ENCODE measurements at places on chromosomes 16 and 17.
A peak's percentile ranks its signal among the peaks of the same experiment; 100 is the strongest.

DNA sequence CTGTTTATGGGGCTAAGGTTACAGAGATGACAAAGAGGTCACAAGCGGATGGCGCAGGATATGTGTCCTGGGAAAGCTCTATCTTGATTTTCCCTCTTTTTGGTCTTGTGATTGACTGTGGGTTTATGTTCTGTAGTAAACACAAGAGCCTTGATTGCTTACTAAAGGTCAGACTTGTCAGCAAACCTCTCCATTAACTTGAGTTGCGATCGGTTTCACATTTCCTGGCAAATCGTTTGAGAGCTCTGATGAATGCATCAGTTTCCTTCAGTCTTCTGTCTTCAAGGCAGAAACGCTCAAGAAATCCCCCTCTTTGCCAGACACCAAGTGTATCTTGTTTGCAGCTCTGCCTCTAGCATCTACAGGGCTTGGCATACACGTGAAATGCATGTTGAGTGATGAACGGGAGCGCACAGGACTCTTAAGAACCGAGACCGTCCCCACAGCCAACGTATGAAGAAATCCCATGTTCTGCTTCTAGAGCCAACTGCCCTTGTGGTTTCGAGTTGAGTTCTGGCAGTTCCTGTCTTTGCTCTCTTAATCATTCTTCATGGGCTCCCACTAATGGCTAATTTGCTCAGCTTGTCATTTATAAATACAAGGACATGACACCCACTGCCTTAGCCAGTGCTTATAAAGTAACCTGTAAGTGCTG, 143.3 kb downstream of the PITPNC1 start:
- peak overlapping the region; percentile 43 for H3K4me3 ChIP-seq
- H3K27ac ChIP-seq = peak overlapping the region; percentile 4
- H3K36me3 ChIP-seq = no peaks in the 10 kb centered on the region
- DNase-seq = no peak

DNA sequence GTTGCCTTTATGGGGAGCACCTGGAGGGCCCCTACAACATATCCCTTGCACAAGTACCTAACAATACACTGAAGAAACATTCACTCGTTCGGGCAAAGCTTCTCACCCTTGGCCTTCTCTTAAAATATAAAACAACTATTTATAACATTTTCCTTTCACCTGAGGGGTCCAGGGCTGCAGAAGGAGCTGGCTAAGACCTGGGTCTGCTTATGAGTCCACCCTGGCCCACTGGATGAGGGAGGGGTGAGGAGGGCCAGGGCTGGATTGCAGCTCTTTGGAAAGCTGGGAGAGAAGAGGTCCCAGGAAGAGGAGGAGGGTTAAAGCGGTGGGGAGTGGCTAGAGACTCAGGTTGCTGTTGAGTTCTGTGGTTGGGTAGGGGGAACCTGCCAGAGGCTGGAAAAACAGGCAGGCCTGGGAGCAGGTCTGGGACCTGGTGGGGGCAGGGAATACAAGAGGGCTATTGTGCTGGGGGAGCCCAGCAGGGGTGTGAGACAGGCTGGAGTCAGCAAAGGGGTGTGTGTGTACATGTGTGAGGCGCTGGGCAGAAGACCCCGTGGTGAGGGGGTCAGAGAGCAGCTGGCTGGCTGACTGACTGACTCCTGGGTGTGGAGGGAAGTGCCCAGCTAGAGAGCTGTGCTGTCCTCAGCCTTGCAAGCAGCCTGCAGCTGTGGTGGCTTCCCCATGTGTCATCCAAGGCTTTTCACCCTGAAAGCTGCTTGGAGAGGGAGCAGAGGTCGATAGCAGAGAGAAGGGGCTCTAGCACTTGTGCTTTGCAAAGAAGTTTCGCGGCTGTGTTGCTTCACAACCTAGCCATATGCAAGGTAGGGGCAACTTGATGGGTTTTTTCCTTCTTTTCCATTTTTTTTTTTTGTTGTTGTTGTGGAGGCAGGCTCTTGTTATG, 10.2 kb upstream of the MRC2 start:
- H3K27ac ChIP-seq = peak overlapping the region; percentile 77
- peaks cover 3% of the 10 kb centered on the region for H3K36me3 ChIP-seq
- H3K4me1 ChIP-seq = peaks cover 3% of the 10 kb centered on the region
- no peak for DNase-seq
- no peak overlapping the region for H3K4me3 ChIP-seq

DNA sequence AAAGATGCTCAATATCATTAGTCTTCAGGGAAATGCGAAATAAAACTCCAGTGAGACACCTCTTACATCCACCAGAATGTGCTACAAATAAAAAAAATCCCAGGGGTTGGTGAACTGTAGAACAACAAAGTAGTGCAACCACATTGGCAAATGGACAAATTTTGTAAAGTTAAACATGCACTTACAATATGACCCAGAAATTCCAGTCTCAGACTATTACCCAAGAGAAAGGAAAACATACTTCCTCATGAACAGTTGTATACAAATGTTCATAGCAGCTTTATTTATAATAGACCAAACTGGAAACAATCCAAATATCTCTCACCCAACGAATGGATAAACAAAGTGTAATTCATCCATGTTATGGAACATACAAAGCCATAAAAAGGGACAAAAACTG, 239.5 kb downstream of the ABCC12 start:
- H3K27me3 ChIP-seq = peaks cover 11% of the 10 kb centered on the region
- no peak overlapping the region for H3K4me3 ChIP-seq
- no peak overlapping the region for H3K27ac ChIP-seq
- DNase-seq = no peak

DNA sequence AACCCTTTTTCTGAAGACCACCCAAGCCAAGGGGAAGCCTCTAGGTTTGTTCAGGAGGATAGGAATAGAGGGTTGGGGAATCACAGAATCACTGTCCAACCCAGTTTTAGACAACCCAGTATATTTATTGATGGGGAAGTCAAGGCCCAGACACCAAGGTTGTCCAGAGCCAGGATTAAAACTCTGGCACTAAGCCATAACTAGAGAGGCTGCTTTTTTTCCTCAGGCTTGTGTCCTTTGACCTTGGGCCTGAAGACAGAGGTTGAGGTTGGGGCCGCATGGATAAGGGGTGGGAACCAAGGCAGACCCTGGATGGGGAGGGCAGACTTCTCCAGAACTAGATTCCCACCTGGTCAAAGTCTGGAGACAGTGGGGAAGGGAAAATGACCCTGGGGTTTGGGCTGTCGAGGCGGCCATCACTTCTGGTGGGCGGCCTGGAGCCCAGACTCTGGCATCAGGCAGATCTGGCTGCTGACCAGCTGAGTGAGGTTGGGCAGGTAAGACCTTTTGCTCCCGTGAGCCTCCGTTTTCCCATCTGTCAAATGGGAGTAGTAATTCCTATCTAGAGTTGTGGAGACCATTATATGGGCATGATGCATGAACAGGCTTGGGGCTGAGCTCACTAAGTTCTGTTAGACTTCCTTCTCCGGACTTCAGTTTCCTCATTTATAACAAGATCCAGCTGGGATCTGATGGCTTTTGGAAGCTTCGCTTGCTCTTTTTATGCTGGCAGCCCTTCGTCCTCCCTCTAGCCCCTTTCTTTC, 17.9 kb downstream of the IGFBP4 start:
- H3K36me3 ChIP-seq = no peaks in the 10 kb centered on the region
- no peak for DNase-seq
- no peak overlapping the region for H3K4me3 ChIP-seq
- H3K27ac ChIP-seq = no peak overlapping the region

DNA sequence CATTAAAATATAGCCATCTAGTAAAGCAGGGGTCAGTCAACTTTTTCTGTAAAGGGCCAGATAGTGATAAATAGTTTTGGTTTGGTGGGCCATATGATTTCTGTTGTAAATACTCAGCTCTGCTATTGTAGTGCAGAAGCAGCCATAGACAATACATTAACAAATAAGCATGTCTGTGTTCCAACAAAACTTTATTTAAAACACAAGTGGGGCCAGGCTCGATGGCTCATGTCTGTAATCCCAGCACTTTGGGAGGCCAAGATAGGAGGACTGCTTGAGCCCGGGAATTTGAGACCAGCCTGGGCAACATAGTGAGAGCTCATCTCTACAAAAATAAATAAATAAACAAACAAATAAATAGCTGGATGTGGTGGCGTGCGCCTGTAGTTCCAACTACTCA, 60.8 kb upstream of the TANC2 start:
- no peak for DNase-seq
- H3K27me3 ChIP-seq = peaks cover 15% of the 10 kb centered on the region
- H3K4me1 ChIP-seq = peaks cover 2% of the 10 kb centered on the region
- no peak overlapping the region for H3K4me3 ChIP-seq
- H3K27ac ChIP-seq = no peak overlapping the region

GRCh38 chr17:60077672-60078519, 825 bp downstream of the HEATR6 start:
- peak overlapping the region; percentile 98 for H3K27ac ChIP-seq
- peaks cover 5% of the 10 kb centered on the region for H3K36me3 ChIP-seq
- peaks cover 19% of the 10 kb centered on the region for H3K4me1 ChIP-seq
- DNase-seq = no peak
- H3K27me3 ChIP-seq = no peaks in the 10 kb centered on the region
- peak overlapping the region; percentile 100 for H3K4me3 ChIP-seq

Measured in T-helper 17 cell (primary cell).